ENCODE measurements at places on chromosomes 7 and 10.

DNA sequence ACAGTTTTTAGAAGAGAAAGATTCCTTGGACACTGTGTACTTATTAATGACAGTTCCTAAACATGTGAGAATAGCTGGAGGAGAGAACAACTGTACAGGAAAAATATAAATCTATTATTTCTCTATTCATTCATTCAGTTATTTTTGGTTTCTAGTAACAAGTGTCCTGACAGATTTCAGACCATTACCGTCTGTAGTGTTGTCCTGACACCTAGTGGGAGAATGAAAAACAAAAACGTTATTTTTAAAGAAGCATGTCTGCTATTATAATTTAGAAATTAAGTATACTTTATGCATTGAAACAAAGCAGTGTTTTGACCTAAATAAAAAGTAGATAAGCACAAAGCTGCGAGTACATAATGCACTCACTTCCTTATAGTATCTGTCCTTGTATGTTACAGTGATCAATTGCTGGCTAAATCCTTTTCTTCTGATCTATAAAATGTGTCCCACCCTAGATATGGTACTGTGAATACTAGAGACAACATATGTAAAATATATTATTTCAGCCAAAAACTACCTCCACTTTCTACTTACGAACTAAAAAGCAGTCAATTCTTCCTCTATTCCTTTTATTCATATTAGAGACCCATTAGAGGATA, 575.6 kb downstream of the ARL4A start:
- DNase-seq = no peak

DNA sequence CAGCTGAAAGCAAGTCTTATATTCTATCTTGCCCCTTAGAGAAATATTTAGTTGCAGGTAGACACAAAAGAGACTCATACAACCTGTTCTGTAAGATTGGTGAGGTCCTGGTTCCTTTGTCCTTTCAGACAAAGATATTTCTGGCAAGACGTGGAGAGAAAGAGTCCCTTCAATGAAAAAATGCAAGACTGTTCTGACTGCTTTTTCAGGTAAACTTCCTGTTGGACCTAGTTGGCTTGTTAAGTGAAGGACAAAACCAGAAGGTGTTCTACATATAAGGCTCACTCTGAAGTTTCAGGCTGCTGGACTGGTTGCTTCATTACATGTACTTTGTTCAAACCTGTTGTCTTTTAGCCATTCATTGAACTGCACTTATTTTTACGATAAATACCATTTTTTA, 119.0 kb upstream of the PTPRZ1 start:
- DNase-seq = no peak

DNA sequence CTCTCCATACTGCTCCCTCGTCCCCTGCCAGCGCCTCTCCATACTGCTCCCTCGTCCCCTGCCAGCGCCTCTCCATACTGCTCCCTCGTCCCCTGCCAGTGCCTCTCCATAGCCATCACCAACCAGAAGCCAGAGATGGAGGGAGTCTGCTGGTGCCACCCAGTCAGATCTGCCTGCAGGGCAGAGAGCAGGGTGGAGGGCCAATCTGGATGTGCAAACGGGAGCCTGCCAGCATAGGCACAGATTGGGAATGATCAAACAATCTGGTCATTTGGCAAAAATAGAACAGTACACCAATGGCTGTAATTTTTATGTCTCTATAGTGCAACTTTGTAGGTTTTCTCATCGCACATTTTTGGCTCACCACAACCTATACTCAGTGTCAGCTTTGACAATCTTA, 76.9 kb upstream of the LRRC4 start:
- DNase-seq = no peak

GRCh38 chr10:70582793-70583668, 19.5 kb downstream of the PRF1 start:
- DNase-seq = no peak

DNA sequence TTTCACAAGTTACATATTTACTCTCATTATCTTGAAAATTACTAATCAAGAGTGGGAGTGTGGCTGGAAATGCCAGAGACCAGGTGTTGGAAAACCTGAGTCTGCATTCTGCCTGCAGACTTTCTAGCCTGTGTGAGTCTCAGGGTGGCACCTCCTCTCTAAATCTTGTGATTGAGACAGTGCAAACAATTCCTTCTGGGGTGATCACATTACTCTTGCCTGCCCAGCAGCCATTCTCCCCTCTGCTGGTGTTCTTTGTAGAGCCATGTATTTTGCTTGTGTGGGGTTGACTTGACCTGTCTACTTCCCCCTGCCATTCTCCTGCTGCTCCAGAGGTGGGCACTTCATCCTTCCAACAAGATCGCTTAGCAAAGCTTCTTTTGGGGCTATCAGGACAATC, 101.1 kb downstream of the RAPGEF5 start:
- DNase-seq = no peak

- no peak for DNase-seq
Observed at GRCh38 chr10:131311402-131311660, 190 bp downstream of the TCERG1L start.

DNA sequence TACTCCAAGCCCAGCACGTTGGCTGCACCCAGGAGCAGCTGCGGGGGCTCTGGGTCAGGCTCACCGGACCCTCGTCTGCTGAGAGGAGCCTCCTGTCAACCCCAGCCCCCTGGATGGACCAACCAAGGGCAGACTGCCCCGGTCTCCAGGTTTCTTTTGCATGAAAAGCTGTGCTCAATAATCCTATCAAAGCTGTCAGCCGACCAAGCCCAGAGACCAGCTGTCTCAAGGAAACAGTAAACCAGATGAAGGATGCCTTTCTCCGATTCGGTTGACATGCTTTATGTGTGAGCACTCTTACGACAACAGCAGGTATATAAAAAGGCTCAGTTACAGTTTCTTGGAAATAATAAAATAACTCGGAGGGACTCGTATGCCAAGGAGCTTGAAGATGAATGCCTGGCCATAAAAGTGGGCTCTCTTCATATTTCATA, 71.6 kb upstream of the BAIAP2L1 start:
- DNase-seq = no peak

GRCh38 chr10:5609952-5610616, 56.3 kb downstream of the ASB13 start:
- peak; percentile 84 for DNase-seq

GRCh38 chr10:24920907-24921881, 31.2 kb downstream of the PRTFDC1 start:
- DNase-seq = peak; percentile 76

DNA sequence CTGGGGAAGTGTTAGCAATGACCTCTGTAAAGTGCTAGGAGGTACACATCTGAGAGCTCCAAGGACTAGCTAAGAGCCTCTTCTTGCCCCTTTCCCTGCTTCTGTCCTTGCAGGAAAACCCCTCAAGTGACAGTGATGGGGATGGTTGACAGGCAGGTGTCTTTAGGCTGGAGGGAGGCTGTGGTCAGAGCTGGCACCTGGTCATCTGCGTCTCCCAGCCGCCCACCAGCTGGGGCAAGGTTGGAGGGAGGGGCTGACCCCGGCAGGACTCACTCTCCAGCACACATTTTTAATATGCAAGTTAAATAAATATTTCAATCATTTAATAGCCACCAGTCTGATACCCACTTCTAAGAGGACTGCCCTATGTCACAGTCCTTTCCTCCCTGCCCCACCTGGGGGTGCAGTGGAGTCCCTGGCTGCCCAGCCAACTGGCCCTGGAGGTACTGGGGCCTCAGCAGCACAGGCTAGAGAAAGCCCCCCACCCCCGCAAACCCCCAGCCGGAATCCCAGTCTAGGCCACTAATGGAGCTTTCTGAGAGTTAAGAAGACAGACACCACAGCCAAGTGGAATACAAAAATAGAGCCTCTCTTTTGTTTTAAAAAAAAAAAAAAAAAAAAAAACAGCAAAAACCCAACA, 6.3 kb downstream of the FGF8 start:
- no peak for DNase-seq

GRCh38 chr10:3217301-3217700, 44.7 kb upstream of the PITRM1 start:
- DNase-seq = peak; percentile 80

DNA sequence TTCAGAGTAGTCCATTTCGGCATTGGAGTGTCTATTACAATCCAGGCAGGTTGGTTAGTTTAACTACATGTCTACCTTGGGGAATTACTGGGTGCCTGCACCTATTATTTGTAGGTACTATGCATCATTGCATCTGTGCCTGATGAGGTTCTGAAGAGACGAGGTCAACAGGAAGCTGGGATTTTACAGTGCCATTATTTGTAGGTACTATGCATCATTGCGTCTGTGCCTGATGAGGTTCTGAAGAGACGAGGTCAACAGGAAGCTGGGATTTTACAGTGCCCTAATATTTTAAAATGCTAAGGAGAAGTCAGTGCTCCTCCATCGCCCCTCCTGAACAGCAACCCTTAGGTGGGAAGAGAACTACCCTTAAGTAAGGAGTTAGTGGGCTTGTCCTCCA, 41.7 kb downstream of the NPY start:
- DNase-seq = no peak

GRCh38 chr10:120600871-120601649, 144.0 kb downstream of the PLPP4 start:
- peak; percentile 44 for DNase-seq

GRCh38 chr7:82362129-82362706, 81.4 kb downstream of the CACNA2D1 start:
- DNase-seq = peak; percentile 54

- no peak for DNase-seq
Observed at GRCh38 chr10:61320257-61320587, 133.0 kb downstream of the TMEM26 start.

DNA sequence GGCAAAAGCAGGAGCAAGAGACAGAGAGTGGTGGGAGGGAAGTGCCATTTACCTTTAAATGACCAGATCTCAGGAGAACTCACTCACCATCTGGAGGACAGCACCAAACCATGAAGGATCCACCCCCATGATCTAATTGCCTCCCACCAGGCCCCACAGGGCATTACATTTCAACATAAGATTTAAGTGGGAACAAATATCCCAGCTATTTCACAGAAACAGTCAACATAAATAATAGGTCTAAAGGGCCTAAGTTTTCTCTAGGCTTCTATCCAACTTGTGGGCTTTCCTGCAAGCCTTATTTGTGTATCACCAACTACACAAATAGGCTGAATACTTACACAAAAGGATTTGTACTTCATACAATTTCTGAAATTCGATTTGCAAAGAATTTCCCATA, 196.8 kb upstream of the POT1 start:
- no peak for DNase-seq

- DNase-seq = no peak
Observed at GRCh38 chr7:42095791-42096190, 141.2 kb downstream of the GLI3 start.

GRCh38 chr10:13877154-13877909, 290.6 kb downstream of the PRPF18 start:
- no peak for DNase-seq

DNA sequence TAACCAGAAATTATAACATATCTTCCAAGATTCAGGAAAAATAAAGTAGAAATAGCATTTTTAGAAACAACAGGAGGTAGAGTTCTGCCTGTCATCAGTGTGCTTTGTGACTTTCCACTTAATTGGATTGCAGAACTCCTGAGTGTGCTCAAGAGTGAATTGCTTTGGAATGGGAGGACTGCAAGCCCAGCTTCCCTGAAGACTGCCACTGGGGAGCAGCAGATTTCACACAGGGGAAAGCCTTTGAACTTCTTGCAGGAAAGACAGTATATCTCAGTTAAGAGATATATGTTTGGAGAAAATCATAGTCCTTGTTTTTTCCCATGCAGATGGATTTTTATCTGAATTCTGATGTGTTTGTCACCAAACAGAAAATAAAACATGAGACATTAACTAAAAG, 124.5 kb downstream of the TMEM168 start:
- no peak for DNase-seq
